ENCODE measurements at places on chromosomes 3 and 15.

DNA sequence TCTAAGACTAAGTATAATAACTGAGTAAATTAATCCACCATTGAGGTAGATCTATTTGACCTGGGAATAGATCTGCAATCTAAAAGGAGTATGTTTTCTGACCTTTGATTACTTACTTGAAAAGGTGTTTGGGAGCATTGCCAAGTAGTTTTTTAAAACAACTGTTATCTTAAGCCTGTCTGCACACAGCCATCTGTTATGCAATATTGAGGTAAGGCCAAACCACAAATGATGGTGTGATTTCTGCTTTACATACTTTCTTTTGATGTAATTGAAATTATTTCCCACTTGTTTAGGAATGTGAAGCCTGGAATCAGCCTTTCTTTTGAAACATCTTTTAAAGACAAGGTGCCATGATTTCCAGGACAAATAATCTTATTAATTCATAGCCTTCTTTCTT is 274.0 kb downstream of the BBX start:
- no peak for DNase-seq

DNA sequence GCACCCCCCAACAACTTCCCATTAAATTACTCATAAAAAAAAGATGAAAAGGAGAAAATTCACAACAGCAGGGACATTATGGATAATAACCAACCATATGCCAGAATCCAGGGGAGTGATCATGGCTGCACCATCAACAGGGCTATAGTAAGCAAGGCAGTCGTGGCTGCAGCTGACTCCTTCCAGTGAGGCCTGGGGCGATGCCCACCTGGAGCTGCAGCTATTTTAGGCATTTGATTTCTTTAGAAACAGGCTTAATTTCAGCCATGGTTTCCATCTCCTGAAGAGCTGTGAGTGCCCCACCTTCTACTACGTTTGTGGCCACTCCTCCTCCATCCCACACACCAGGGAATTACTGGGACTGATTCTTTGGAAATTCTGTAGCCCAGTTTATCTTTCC is 84.0 kb downstream of the MINAR1 start:
- no peak for DNase-seq

GRCh38 chr3:128567141-128567540 is 74.1 kb upstream of the GATA2 start:
- DNase-seq, result no peak

DNA sequence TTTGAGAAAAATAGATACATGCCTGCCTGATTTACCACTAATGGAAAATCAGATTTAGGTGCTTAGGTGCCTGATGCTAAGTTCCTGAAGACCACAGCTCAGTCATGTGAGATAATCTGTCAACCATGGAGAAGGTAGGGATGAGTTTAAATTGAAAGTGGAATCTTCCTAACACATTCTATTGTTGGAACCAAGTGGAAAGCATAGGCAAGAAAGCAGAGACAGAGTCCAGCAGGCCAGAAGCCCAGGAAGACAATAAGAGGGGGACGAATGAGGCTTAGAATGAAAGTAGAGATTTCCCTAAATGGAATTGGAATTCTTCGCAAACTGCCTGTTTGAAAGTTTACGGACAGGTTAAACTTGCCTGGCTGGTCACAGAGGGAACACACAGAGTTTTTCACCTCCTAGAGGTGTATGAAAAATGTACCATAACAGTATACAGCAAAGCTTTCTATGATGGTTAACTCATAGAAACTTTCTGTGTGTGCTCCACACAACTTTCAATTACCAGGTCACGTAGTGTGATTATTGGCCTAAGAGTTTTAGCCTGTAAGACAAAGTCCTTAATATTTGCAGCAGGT is 453.8 kb upstream of the KCNMB2 start:
- DNase-seq, result no peak

DNA sequence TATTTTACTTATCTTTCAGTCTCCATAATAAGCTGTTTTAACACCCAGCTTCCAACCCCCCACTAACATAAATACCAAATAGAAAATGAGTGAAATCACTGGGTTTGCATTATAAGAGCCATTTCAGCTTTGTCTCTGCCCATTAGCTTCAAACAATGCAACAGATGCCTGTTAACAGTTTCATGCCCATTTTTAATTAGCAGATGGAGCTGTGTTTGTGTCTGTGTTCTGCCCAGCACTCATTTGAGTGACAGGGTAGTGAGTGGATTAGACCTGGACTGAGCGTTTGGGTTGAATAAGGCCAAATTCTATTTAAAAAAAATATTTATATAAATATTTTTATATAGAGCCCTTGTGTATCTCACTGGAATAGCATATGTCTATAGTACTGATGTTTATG is 7.4 kb downstream of the RAB8B start:
- DNase-seq, result no peak

DNA sequence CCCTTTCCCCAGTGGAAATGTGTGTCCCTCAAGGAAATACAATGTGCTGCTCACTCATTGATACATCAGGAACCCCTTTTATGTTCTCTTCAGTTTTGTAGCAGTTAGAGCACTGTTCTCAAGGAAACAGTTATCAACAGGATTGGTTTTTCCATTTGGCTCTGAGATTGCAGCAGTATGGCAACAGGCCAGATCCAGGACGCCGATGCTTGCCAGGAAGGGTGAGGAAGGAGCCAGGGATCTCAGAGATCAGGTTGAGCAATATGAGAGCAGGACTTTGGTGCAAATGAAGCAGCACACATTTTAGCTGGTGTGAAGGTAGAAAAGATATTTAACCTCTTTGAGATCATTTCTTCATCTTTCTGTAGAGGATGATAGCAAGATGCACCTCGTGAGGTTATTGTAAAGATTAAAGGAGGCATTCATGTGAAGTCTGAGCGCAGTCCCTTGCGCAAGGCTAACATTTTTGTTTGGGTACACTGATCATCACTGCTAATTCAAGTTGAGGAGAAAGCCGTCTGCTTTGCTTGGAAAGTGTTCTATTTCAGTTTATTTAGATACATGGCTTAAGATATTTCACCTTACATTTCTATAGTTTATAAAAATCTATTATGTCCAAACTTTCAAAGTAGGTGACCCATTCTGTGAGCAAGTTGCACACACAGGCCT is 68.5 kb downstream of the KCNH8 start:
- no peak for DNase-seq

DNA sequence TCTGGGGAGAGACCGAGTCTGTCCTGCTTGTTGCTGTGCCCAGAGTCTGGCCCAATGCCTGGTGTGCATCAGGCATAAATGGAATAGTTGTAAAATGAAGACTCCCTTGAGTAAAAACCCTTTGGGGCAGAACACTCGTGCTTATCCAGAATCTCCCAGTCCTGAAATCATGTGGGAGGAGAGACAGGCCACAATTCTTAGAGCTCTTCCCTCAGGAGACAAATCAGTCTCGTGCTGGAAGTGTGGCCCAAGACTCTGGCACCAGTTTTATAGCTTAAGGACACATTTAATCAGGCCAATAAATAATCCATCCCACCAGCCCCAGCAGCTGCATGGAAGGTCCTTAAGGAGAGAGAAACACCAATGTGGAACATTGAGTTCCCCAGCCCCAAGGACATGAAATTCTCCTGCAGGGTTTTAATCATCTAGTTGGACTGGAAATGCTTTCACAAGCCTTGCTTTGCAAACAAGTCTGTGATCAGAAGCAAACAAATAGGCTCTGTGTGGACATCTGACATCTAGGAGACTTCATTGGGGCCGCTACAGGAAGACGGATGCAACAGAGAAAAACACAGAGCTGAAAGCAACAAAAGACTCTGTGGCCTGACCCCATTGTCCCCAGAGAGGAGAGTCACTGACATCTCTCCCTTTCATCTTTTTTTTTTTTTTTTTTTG is 70.4 kb downstream of the LSM3 start:
- no peak for DNase-seq

GRCh38 chr3:80697291-80697690 is 929.5 kb upstream of the ROBO1 start:
- DNase-seq, result no peak

- DNase-seq, result no peak
Measured at GRCh38 chr3:58784425-58784824, 117.9 kb upstream of the FAM3D start.

GRCh38 chr15:58463815-58464650 is 32.2 kb downstream of the LIPC start:
- no peak for DNase-seq

DNA sequence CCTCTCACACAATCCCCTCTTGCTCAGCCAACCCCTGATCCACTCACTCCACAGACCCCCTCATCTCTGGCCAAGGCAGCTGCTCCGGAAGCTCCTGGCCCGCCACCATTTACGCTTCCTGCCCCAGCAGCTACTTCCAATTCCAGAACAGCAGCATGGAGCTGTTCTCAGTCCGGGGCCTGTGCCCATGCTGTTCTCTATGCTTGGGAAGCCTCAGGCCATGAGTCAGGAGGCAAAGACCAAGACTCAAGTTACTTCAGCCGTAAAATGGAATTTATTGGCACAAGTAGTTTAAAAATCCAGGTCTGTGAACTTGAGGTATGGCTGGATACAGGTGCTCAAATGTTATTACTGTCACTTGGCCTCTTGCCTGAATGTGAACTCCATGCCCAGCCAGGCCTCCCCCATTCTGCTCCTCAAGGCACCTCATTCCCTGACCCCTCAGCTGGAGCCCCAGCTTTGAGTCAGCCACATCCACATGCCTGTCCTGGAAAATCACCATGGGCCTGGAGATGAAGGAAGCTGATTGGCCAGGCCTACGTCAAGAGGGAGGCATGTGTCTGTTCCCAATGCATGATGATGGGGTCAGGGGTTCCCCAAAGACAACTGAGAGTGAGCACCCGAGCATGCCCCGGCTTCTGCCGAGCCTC is 31.4 kb upstream of the CACNA2D2 start:
- no peak for DNase-seq

DNA sequence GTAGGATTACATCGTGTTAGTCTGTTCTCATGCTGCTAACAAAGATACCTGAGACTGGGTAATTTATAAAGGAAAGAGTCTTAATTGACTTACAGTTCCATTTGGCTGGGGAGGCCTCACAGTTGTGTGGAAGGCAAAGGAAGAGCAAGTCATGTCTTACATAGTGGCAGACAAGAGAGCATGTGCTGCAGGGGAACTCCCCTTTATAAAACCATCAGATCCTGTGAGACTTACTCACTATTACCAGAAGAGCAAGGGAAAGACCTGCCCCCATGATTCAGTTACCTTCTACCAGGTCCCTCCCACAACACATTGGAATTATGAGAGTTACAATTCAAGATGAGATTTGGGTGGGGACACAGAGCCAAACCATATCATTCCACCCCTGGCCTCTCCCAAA is 3.4 kb downstream of the SLC25A26 start:
- peak; percentile 57 for DNase-seq

GRCh38 chr3:78979028-78979427 is 788.8 kb downstream of the ROBO1 start:
- DNase-seq, result no peak

DNA sequence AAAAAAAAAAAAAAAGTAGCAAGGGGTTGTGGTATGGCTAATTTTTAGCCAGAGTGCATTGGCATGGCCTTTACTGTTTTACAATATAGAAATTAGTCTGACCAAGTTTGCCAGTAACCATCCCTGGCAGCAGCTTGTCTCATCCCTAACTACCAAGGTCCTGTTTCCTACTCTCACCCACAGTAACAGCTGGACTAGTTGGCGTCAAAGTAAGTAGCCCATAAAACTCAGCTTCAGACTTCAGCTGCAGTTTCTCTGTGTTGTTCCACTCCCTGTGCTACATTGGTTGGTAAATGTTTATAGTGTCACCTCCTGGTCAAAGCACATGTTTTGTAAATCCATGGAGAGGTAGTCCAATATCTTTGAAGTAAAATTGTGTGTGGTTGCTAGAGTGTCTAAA is 691.3 kb downstream of the ZPLD1 start:
- DNase-seq, result no peak

GRCh38 chr3:42700366-42701288 is 2.0 kb downstream of the HHATL start:
- DNase-seq, result no peak

- no peak for DNase-seq
Measured at GRCh38 chr3:122689587-122689986, 8.9 kb downstream of the PARP14 start.

GRCh38 chr3:189355481-189356201 is 183.9 kb downstream of the TPRG1 start:
- peak; percentile 56 for DNase-seq

DNA sequence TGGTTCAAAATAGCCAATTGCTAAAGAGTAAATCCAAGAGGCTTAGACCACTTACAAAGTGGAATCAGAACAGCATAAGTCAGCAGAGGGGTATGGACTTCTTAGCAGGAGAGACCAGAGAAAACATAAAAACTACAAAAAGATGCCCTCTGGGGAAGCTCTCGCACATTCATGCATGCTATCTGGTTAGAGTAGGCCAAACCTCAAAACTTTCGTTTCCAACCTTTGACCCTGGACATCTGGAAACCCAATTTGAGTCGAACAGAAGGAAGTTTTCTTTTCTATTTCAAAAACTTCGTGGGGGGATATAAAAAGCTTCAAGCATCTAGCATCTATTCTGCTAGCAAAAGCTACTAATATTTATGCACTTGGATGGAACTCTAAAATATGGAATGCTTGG is 523.9 kb upstream of the AGTR1 start:
- no peak for DNase-seq

GRCh38 chr3:128310286-128311058 is 156.2 kb downstream of the DNAJB8 start:
- no peak for DNase-seq

DNA sequence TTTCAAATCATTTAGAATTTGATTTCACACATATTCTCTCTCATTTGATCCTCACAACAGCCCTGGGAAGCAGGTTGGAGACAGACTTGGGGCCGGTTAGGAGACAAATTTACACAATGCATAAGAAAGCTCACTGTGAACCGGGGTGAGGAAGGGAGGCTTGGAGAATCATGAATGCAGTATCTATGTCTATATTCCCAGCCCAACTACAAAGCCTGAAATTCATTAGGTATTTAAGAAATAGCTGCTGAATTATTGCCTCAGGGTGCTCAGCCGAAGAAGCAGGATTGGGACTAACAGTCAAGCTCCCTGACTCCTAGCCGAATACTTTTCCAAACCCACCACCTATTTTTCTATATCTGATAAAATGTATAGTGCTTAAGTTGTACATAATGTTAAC is 8.4 kb upstream of the GOLGA6C start:
- no peak for DNase-seq

GRCh38 chr3:159806412-159806811 is 182.2 kb upstream of the IL12A start:
- no peak for DNase-seq

DNA sequence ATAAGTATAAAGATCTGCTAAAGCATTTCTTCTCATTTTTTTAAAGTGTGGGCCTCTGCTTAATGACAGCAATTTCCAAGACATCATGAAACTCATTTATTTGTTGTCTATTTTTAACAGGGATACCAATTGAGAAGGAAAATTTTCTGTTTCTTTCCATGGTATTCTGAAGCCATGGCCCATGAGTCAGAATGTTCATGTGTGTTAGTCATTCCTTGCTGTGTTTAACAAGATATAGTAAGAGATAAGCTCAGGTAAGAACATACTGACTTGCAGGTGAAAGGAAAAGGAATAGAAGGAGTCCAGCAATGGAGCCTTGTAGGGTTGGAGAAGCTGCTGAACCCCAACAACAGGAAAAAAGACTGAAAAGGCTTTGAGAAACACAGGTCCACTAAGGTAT is 17.0 kb upstream of the ARID3B start:
- DNase-seq, result no peak

Data from activated CD4-positive, alpha-beta T cell treated with anti-CD3 and anti-CD28 coated beads for 36 hours (primary cell).